ENCODE measurements at places on chromosomes 13 and 19.

GRCh38 chr13:110879482-110879881 is 35.4 kb downstream of the ANKRD10 start:
- ATAC-seq, result no peak

DNA sequence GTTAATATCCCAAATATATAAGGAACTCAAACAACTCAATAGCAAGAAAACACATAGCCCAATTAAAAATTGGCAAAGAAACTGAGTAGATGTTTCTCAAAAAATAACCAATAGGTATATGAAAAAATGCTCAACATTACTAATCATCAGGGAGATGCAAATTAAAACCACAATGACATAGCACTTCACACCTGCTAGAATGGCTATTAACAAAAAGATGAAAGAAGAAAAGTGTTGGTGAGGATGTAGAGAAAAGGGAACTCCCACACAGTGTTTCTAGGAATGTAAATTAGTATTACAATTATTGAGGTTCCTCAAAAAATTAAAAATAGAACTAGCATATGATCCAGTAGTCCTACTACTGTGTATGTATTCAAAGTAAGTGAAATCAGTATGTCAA is 1212.8 kb downstream of the DIAPH3 start:
- no peak for ATAC-seq

- no peak for ATAC-seq
Measured at GRCh38 chr13:34546344-34547250, 395.5 kb upstream of the NBEA start.

DNA sequence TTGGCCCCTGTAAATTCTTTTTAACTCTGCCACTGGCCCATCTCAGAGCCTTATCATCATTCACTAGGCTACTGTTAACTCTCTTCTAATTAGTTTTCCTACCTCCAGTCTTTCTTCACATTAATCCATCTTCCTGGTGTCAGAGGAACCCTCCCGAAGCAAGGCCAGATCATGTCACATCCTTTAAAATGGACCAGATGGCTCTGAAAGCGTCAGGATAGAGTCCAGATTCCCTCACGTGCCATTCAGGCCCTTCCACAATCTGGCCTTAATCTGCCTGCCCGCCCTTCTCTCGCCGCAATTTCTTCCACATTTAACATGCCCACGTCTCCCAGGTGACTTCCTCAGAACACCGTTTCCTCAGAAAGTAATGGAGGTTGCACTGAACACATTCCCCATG is 86.5 kb downstream of the RFC3 start:
- no peak for ATAC-seq

- no peak for ATAC-seq
Measured at GRCh38 chr13:80126389-80127068, 214.4 kb downstream of the SPRY2 start.

GRCh38 chr13:39317291-39317690 is 279.0 kb downstream of the NHLRC3 start:
- ATAC-seq, result no peak

DNA sequence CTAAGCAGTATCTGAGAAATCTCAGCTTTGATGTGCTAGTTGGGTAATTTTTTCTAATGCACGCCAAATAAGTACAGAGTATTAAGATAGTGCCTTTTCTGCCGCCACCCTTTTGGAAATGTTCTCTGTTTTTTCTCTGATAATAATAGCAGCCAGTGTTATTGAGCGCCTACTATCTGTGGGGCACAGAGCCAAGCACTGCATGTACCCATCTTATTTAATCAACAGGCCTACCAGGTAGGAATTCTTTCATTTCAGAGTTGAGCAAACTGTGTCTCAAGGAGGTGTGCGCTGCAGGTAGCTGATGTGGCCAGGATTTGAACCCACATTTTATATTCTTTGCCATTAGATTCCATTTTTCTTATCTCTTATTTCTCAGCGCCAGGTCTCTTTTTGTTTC is 1.4 kb downstream of the EPN1 start:
- no peak for ATAC-seq

DNA sequence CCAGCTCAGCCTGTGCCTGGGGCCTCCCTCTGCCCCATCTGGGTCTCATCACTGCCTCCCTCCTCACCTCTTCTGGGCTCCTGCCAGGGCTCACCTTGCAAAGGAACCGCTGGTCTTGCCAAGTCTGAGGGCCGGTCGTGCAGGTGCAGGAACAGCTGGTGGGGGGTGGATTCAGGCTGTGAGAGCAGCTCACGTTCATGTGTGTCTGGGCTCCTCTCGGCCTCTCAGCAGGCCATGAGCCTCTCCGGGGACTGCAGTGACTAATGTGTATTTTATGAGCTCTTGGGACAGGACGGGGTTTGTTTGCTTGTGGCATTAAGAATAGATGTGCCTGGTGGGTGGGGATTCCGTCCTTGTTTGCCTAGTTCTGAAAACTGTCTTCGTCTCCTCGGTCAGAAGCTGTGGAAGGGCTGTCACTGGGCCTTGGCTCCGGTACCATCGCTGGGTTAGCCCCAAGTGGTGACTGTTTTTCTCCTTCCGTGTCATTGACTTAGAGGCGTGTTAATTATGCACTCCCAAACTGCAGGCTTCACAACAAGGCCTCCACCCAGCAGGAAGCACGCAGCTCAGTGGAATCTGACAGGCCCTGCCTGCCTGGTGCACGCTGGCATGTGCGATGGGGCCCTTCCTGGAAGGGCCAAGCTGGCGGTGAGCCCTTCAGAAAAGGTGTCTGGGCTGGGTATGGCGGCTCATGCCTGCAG is 77.6 kb downstream of the KDM4B start:
- ATAC-seq, result no peak

DNA sequence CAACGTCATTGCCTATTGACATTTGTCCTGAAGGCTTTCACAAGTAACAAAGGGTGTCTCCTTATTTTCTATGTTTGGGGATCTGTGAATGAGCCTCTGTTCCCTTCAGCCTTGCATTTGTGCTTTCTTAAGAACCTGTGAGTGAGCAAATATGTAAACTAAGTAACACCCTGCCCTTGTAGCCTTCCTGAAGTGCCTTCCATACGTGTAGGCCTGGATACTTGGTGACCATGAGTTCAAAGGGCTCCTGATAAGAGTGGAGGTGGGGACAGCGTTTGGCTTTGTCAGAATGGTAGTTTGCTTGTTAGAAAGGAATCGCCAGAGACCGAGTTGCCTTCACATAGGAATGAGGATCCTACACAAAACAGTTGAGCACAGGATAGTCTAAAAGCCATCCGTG is 14.5 kb upstream of the CCDC97 start:
- ATAC-seq, result no peak

- no peak for ATAC-seq
Measured at GRCh38 chr19:7247155-7247554, 47.1 kb downstream of the INSR start.

- no peak for ATAC-seq
Measured at GRCh38 chr13:62193919-62194318, 778.3 kb upstream of the PCDH20 start.

GRCh38 chr19:41367848-41368301 is 3.9 kb upstream of the B9D2 start:
- no peak for ATAC-seq

GRCh38 chr13:35648201-35648600 is 171.7 kb upstream of the MAB21L1 start:
- no peak for ATAC-seq

GRCh38 chr13:67090856-67091255 is 139.3 kb downstream of the PCDH9 start:
- ATAC-seq, result no peak

- ATAC-seq, result no peak
Measured at GRCh38 chr19:40271706-40272105, 13.4 kb downstream of the AKT2 start.

GRCh38 chr19:29145756-29146155 is 67.2 kb downstream of the UQCRFS1 start:
- ATAC-seq, result no peak

GRCh38 chr13:20126541-20127261 is 34.2 kb downstream of the GJA3 start:
- ATAC-seq, result no peak

Measured in activated T-helper 17 cell treated with anti-CD3 and anti-CD28 coated beads, Interleukin-2, amount 50 U/mL, for 72 hours (primary cell).